Stimulated activated CD8-positive, alpha-beta memory T cell treated with anti-CD3 and anti-CD28 coated beads, Interleukin-15, amount 100 ng/mL, for 48 hours (primary cell): ENCODE measurements at places on chromosomes 5 and 9.

GRCh38 chr9:18890372-18890771 is 142.6 kb downstream of the SAXO1 start:
- no peak for DNase-seq

DNA sequence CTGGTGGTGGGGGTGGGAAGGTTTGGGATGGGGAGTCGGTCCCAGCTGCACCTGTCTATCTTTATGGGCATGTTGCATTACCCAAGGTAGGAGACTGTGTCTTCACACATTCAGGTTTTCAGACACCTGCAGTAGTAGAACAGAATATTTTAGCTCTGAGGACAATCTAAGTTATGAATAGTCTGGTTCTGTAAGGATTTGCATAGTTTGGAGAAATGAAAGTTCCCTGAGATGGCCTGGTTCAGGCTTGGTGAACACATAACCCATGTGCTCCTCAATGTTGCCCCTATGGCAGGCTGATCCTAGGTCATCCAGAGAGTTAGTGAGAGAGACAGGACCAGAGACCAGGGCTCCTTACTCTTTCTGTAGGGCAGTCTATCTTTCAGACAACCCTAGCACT is 20.7 kb downstream of the TNFSF8 start:
- no peak for DNase-seq

DNA sequence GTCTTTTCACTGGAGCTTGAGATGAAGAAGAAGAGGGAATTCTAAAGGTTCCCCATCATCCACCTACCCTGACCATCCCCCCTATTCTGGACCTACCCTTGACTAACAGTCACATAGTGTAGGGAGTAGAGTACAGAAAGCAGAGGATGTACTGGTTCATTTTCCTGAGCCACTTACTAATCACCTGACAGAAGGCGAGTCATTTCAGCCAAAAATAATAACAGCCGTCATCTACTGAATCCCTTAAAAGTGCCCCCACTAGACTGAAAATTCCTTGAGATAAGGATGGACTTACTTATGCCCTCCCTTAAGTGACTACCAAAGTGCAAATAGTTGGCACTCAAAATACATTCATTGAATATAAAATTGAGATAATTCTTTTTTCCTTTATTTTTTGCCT is 112.2 kb downstream of the FOXD1 start:
- no peak for DNase-seq

- DNase-seq, result no peak
Measured at GRCh38 chr9:123927625-123928532, 2.0 kb downstream of the DENND1A start.

DNA sequence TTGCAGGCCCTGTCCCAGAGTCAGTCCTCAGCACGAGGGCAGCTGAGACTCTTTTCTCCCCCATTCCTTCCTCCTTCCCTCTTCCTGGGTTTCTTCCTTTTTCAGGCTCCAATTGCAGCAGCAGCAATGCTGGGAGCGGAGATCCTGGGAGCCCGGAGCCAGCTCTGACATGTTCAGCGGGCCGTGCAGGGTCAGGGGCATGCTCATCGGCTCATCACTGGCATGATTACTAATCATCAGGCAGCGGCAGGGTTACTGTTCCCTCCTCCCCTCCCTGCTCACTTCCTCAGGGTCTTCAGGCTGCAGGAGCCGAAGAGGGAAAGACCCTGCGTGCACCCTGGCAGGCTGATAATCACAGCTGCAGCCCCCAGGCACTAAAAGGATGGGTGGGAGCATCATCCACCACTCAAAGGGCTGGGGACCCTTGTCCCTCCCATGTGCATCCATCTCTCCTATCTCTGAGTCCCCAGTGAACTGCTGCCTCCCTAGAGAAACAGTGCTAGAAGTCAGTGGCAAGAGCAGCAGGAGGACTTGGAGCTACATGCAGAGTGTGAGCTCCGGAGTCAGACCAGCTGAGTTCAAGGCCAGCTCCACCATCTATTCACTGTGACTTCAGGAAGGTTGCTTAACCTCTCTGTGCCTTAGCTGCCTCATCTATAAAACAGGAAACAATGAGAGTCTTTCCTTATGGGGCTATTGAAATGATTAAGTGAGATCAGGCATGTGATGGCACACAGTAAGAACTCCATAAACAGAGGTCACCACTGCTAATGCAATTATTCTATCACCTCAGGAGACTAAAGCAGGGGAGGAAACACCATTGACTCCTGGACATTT is 7.8 kb upstream of the KCNIP1 start:
- DNase-seq, result no peak

GRCh38 chr9:72952914-72953313 is at the start of gene ALDH1A1:
Gene ALDH1A1 (minus strand): TSS chr9:72953053. CDS start chr9:72953000, 53 bp downstream.
- no peak for DNase-seq

DNA sequence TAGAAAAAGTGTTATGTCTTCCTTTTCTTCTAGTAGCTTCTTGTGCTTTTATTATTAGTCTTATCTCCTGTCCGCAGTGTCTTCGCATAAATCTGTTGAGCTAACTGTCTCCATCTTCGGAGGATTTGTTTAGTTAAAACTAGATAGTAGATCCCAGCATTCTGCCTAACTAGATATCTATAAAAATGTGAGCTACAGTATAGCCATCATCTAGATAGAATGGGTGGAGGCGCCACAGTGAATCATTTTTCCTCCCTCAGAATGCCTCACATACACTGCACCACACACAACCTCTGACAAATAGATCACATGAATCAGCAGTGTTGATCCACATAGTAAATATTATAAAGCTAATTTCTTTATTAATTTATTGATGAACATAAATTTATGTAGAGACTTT is 220.3 kb upstream of the GAS1 start:
- DNase-seq, result no peak

DNA sequence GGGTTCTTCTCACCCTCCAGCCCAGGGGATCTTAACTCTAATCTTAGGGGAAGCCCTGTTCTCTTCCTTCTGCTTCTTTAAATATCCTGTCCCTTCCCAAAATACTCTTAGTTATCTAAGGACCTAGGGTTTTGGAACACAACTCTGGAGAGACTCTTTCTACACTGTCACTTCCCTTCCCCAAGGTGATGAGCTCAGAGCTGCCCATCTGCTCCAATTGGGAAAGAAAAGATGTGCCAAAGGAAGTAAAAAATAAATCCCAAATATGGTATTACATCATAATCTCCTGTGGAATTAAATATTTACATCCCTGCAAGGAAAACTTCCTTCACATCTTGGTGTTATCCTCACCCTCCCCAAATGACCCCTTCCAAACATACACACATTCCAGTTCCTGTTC is 291.2 kb downstream of the EPB41L4A start:
- DNase-seq, result no peak

DNA sequence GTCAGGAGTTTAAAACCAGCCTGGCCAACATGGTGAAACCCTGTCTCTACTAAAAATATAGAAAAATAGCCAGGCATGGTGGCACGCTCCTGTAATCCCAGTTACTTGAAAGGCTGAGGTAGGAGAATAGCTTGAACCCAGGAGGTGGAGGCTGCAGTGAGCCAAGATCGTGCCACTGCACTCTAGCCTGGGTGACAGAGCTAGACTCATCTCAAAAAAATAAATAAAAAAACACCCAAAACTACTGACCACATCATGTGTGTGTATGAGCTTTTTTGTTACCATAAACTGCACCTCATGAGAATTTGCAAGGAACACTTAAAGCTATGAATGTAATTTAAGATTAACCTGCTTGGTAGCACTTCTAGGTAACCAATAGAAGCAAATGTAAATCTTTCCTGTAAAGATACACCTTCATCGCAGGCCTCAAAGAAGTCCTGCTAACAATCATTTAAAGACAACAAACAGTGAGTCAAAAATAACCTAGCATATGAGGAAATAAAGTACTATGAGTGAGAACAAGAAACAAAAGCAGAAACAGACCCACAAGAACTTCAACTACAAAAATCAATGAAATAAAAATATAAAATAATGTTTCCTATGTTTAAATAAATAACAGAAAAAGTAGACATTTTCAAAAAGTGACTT is 13.0 kb downstream of the SLC38A9 start:
- no peak for DNase-seq

GRCh38 chr5:169435506-169436229 is 134.7 kb upstream of the SLIT3 start:
- DNase-seq, result no peak

- DNase-seq, result no peak
Measured at GRCh38 chr9:24413651-24414050, 132.0 kb downstream of the IZUMO3 start.

GRCh38 chr5:1374030-1374678 is 29.3 kb upstream of the CLPTM1L start:
- no peak for DNase-seq

GRCh38 chr9:16689351-16689938 is 181.0 kb downstream of the BNC2 start:
- DNase-seq, result no peak

GRCh38 chr5:80871541-80871961 is 88.6 kb upstream of the RASGRF2 start:
- peak; percentile 37 for DNase-seq

GRCh38 chr5:102090770-102091169 is 205.3 kb downstream of the SLCO4C1 start:
- no peak for DNase-seq

DNA sequence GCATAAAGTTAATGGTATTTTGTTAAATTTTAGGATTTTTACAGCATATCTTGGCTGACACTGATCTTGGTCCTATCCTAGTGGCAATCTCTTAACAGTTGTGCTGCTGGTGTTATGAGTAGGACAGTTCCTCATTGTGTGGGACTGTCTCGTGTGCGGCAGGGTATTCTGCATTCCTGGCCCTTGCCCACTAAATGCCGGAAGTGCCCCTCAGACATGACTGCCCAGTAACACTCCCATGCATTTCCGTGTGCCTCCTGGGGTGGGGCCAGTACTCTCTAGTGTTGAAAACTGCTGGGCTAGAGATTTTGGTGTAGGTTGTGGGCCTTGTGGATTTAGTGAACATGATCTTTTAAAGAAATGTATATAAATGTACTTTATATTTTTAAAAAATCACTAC is 227.1 kb upstream of the DMRT1 start:
- no peak for DNase-seq

DNA sequence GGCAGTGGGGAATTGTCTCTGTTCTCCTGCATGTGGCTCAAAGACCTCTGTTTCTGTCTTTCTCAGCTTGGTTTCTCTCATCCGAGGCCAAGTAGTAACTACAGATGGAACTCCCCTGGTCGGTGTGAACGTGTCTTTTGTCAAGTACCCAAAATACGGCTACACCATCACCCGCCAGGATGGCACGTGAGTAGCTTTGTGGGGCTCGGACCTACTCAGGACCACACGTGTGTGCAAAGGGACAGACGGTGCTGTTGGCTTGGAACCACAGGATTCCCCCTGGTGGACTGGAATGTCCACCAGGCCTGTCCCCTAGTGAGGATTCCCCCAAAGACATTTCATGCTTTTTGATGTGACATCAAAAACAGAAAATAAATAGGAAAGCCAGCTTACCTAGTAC is 96.3 kb upstream of the WWC1 start:
- no peak for DNase-seq

DNA sequence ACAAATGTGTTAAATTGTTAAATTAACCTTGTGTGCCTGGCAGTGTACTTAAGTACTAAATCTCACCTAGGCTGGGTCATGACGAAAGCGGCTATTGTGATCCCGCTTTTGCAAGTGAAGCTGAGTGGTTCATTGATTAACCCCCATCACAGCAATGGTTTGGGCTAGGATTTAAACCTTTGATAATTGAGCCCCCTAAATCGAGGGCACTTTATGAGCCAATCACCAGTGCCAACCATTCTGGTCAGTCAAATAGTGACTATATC is 22.8 kb downstream of the HNRNPK start:
- DNase-seq, result no peak

DNA sequence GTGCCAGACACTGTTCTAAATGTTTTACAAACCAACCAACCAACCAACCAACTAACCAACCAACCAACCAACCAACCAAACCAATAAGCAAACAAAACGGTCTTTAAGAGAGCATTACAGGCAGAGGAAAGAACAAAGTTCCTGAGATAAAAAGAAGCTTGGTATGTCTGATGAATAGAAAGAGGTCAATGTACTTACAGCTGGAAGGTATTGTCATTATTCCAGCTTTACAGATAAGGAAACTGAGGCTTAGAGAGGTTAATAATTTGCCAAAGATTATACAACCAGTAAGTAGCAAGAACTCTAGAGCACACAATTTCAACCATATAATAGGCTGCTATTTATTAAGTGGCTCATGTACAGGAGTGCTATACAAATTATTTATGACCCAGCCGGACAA is 29.6 kb downstream of the C9orf57 start:
- no peak for DNase-seq

GRCh38 chr9:86126998-86127972 is 27.9 kb upstream of the GOLM1 start:
- DNase-seq, result no peak

GRCh38 chr9:111163716-111164389 is 125.6 kb upstream of the LPAR1 start:
- no peak for DNase-seq

DNA sequence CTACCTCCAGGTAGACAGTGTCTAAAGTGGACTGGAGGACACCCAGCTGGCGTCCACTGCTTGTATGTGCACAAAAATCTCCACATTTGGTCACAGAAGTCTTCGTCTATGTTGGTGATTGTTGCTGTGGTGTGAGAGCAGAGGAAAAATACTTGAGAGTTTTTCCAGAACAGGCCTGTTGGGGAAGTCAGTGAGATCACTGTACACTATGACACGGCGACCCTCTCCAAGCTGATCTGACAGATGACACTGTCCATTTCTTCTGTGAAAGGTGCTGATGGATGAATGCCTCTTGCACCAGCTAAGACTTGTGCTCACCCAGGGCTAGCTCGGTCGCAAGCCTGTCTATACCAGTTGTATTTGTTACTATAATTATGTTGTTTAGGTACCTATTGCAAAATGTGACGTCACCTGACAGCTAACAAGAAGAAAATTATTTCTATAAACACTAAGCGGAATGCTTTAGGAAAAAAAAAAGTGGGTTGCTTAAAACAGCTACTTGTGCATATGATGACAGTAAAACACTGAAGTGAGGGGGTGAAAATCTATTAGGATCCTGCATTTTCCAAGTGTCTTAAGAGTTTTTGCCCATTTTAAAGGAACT is 142.3 kb downstream of the ROR2 start:
- no peak for DNase-seq

DNA sequence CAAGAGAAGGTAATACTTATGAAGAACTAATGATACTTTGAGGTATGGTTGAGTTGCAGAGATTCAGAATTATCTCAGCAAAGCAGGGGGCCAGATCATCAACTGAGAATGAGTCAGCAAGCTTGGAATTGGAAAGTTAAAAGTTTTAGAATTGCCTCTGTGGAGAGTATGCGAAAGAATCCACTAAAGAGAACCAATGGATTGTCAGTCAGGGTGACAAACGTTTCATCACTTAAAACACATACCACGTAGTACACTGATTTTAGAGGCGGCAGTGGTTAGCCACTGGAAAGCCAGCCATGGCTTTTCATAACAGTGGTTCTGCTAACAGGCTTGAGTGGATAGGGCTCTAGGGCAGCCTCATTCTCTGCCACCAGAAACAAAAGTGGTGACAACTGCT is 30.7 kb downstream of the AOPEP start:
- no peak for DNase-seq
